Cardiac muscle cell (in vitro differentiated cells and primary cell): ENCODE measurements at places on chromosomes 13 and 19. TPM values are rescaled to one million over a fixed set of nuclear protein-coding genes. Genes with fewer than 3 reads are reported as not detected.

- DNase-seq = no peak
- H3K27ac ChIP-seq = no peak overlapping the region
- no peak overlapping the region for H3K4me3 ChIP-seq
- no peaks in the 10 kb centered on the region for H3K4me1 ChIP-seq
Measured at GRCh38 chr13:48072787-48073186, 22.1 kb downstream of the MED4 start.

DNA sequence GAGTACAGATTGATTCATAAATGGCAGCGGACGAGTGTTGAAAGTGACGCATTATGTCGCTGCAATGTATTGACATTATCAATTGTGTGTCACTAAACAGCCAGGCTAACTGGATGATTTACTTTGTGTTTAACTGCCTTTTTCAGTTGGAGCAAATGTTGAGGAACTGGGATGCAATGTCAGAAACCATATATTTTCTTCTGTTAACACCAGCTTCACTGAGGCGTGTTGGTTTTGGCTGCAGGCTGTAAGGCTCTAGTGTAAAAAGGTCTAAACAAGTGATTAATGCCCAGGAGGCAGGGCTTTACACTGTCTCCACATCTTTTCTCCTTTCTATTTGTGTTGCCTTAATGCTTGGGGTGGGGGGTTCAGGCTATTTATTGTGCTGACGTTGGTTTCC is 80.1 kb downstream of the GGACT start:
- DNase-seq = no peak
- H3K27me3 ChIP-seq = no peaks in the 10 kb centered on the region
- no peak overlapping the region for H3K27ac ChIP-seq

The PNMA8C gene
- total RNA-seq = 0.69 and 0.81 TPM in 2 replicates

DNA sequence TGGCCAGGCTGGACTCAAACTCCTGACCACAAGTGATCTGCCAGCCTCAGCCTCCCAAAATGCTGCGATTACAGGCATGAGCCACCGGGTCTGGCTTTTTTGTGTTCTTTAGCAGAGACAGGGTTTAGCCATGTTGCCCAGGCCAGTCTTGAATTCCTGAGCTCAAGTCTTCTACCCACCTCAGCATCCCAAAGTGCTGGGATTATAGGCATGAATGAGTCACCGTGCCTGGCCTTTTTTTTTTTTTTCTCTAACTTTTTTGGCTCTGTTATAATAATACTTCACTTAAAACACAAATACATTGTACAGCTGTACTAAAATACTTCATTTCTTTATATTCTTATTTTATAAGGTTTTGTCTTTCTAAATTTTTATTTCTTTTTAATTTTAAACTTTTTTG is 599.5 kb upstream of the PCDH9 start:
- H3K36me3 ChIP-seq = no peaks in the 10 kb centered on the region
- DNase-seq = no peak
- no peaks in the 10 kb centered on the region for H3K4me1 ChIP-seq
- H3K27me3 ChIP-seq = no peaks in the 10 kb centered on the region
- H3K4me3 ChIP-seq = no peak overlapping the region
- no peak overlapping the region for H3K27ac ChIP-seq

DNA sequence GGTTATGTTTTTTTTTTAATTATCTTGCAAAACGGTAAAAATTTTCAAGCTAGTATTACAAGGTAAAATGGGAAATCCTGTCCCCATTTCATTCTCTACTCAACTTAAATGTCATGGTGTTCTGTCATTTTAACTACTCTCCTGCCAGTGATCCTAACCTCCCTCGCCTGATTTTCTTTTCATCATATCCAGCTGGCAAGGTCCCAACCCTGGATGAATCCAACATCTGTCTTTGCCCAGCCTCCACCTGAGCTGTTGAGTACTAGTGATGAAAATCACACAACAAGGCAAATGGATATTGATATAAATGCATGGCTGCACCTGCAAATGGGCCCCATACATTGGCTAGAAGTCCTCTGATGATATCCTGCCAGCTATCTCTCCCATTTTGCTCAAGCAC is 6.9 kb upstream of the CDK8 start:
- H3K4me3 ChIP-seq = no peak overlapping the region
- no peak overlapping the region for H3K27ac ChIP-seq
- DNase-seq = no peak

DNA sequence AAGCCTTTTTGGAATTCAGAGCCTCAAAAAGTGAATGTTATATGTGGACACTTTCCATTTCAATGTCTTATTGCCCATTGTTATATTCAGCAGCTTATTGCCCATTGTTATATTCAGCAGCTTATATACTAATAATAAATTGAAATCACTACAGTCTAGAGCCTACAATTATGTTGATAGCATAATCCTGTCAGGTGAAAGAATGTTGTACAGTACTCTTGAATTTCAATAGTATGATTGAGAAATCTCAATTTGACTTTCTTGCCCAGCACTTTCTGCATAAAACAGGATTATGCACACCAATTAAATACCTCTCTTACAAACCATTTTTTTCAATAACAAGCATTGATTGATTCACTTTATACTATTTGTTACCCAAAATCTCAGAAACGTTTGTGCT is 260.8 kb downstream of the PCDH9 start:
- H3K27ac ChIP-seq = no peak overlapping the region
- no peak overlapping the region for H3K4me3 ChIP-seq
- no peak for DNase-seq
- H3K4me1 ChIP-seq = no peaks in the 10 kb centered on the region
- H3K36me3 ChIP-seq = no peaks in the 10 kb centered on the region

- H3K4me3 ChIP-seq = no peak overlapping the region
- H3K36me3 ChIP-seq = no peaks in the 10 kb centered on the region
- H3K4me1 ChIP-seq = no peaks in the 10 kb centered on the region
- no peaks in the 10 kb centered on the region for H3K27me3 ChIP-seq
Measured at GRCh38 chr13:111363591-111363990, 43.1 kb downstream of the TEX29 start.

GRCh38 chr13:38328699-38329098 is 21.0 kb upstream of the UFM1 start:
- H3K4me1 ChIP-seq = no peaks in the 10 kb centered on the region
- H3K27me3 ChIP-seq = no peaks in the 10 kb centered on the region
- H3K27ac ChIP-seq = no peak overlapping the region
- H3K36me3 ChIP-seq = no peaks in the 10 kb centered on the region
- H3K4me3 ChIP-seq = no peak overlapping the region
- DNase-seq = no peak
